ENCODE measurements at places on chromosomes 7 and 10.
A peak's percentile ranks its signal among the peaks of the same experiment; 100 is the strongest.

DNA sequence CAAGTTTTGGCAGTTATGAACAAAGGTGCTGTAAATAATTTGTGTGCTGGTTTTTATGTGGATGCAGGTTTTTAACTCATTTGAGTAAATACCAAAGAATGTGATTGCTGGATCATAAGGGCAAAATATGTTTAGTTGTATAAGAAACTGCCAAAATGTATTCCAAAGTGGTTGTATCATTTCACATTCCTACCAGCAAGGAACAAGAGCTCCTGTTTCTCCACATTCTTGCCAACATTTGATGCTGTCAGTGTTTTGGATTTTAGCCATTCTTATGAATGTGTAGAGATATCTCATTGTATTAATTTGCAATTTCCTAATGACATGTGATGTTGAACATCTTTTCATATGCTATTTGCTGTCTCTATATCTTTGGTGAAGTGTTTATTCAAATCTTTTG is 207.3 kb upstream of the LRGUK start:
- no peak for DNase-seq

- DNase-seq: no peak
Measured at GRCh38 chr7:25308906-25309705, 80.8 kb upstream of the NPVF start.

GRCh38 chr10:111360260-111360925 is 283.6 kb downstream of the ADRA2A start:
- peak; percentile 6 for DNase-seq

GRCh38 chr7:75988568-75989499 is 5.6 kb downstream of the TMEM120A start:
- DNase-seq: no peak

GRCh38 chr10:86447432-86447831 is 74.2 kb downstream of the WAPL start:
- DNase-seq: no peak

Data from CD4-positive, alpha-beta T cell treated with Interleukin-4 for 1 hour (primary cell).